Activated effector memory CD4-positive, alpha-beta T cell treated with anti-CD3 and anti-CD28 coated beads, Interleukin-2, amount 50 U/mL, for 16 hours (primary cell): ENCODE measurements at places on chromosomes 4 and X.

- DNase-seq = no peak
Observed at GRCh38 chr4:152164561-152164960, 371.3 kb downstream of the FBXW7 start.

GRCh38 chrX:7996414-7996813 is 69.2 kb upstream of the PNPLA4 start:
- DNase-seq = no peak

GRCh38 chr4:188332265-188332664 is 193.0 kb downstream of the TRIML1 start:
- DNase-seq = no peak

- no peak for DNase-seq
Observed at GRCh38 chrX:153667281-153667955, 6.2 kb downstream of the PNCK start.

- no peak for DNase-seq
Observed at GRCh38 chr4:154471032-154471431, 20.6 kb downstream of the DCHS2 start.

GRCh38 chr4:40473578-40474388 is 138.7 kb downstream of the CHRNA9 start:
- no peak for DNase-seq

- DNase-seq = no peak
Observed at GRCh38 chr4:176883681-176884418, 91.1 kb upstream of the VEGFC start.

DNA sequence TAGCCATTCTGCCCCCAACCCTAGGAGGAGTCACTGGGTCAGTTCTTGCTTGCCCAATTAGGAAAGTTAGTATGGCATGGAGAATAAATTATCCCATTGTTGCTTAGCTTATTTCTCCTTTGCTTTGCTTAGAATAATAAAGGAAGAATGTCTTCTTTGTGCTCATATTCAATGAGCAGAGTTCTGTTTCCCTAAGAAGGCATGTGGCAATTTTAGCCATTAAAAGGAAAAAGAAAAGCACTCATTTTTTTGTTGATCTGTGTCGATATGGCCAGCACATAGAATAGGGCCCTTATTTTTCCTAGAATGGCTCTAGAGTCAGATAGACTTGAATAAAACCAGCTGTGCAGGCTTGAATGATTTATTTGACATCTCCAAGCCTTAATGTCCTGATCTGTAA is 166.4 kb upstream of the PPARGC1A start:
- no peak for DNase-seq

DNA sequence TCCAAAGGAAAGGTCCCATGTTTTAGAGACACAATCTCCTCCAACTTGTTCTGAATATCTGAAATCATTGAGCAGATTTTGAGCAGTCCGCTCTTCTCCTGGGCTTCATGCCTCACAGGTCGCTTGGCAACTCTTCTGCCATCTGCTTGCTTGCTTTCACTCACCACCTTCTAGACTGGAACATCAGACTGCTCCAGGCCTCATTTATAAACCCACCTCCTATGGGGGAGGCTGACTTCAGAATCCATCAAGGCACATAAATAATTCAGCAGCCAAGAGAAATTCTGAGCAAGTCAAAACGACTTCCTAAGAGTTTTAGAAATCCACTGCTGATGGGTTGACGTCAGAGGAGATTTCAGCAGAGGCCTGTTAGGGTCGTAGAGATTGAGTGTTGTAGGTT is 64.1 kb downstream of the FAM184B start:
- DNase-seq = no peak

DNA sequence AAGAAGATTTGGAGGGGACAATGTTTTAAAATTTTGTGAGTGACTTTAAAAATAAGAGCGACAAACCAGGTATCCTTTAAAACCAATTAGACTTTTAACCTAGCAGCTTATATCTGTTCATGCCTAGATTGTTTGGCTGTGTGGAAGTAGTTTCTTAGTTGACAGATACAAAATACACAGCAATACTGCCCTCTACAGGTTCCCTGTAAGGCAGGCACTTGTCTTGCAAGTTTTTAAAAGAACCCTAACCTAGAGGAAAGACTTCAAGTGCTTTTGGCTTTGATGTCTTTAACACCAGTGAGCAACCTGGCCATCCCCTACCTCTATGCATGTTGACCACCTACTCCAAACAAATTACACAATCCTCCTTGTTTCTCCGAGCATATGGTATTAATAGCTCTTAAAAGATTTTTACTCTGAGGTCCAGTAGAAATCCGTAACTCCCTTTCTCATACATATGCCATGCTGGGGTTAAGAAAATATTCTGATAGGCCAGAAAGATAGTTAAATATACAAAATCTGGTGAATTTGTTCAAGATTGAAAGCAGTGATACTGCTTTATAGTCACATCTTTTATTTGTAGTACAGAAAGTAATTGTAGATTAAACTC is 273.0 kb downstream of the ARHGAP24 start:
- no peak for DNase-seq

- no peak for DNase-seq
Observed at GRCh38 chr4:57071326-57071725, 38.9 kb downstream of the IGFBP7 start.

GRCh38 chrX:87403551-87403950 is 114.1 kb upstream of the KLHL4 start:
- DNase-seq = no peak

- no peak for DNase-seq
Observed at GRCh38 chr4:15563871-15564270, 91.3 kb downstream of the FBXL5 start.

DNA sequence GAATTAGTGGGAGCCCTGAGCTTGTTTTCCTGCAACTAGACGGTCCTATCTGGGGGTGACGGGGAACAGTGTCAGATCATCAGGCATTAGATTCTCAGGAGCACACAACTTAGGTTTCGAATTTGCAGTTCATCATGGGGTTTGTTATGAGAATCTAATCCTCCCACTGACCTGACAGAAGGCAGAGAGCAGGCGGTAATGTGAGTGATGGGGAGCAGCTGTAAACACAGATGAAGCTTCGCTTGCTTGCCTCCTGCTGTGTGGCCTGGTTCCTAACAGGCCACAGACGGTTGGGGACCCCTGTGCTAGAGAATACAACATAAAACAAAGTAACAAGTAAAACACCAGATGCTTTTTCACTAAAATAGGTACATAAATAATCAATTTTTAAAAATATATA is 86.2 kb upstream of the BLTP1 start:
- DNase-seq = no peak

- no peak for DNase-seq
Observed at GRCh38 chrX:40663880-40664630, 16.7 kb upstream of the CXorf38 start.

DNA sequence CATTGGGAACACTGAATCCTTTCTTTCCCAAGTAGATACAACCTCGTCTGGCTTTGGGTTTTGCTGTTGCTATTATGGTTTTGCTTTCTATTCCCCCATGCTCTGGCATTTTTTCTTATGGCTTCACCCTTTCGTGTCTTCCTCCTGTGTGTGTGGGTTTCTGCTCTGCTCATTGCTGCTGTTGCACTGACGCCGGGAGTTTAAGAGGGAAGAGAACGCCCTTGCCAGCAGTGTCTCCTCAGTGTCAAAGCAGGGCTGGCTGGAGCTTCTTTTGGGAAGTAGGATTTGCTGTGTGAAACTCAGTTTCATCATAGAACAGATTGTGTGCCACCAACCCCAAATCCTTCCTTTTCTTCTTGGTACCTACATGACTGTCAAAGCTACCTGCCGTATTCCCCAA is 63.7 kb downstream of the CLDN22 start:
- no peak for DNase-seq

GRCh38 chr4:184649971-184650855 is 675 bp downstream of the PRIMPOL start:
- no peak for DNase-seq

- DNase-seq = no peak
Observed at GRCh38 chr4:80270321-80270720, 3.9 kb downstream of the FGF5 start.

- no peak for DNase-seq
Observed at GRCh38 chrX:100315566-100315965, 94.5 kb downstream of the PCDH19 start.

DNA sequence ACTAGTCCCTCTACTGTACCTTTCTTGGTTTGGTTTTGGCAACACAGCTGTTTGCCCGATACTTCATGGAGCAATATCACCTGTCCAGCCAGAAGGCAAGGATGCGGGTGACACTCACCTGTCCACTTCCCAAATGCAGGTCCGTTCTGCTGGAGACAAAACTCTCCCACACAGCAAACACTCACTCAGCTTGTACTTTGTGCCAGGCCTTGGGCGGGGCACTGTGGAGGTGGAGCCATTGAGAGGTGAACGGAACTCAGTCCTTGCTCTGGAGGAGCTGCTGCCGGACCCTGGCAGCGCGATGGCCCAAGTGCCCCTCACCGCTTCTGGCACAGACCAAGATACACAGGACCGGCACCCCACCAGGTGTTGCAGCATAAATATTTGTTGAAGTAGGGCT is 15.3 kb upstream of the HMGB3 start:
- DNase-seq = no peak

GRCh38 chrX:39196192-39197102 is 395.2 kb downstream of the MID1IP1 start:
- DNase-seq = peak; percentile 75

DNA sequence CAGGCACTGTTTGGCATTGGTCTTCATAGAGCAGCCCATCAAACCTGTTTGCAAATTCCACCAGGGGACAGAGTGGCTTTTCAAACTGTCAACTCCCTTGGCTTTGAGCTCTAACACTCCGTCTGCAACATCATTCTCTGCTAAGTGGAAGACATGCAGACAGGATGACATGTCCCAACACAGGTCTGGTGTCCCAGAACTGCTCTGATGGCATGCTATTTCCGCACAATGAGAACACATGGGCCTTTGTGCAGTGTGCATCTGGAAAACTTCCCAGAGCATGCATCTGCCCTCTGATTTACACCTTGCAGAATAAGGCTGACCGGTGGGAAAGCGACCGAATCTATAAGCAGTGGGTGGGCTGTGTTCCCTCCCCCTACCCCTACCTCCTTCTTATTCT is 212.8 kb upstream of the GYPA start:
- no peak for DNase-seq

- no peak for DNase-seq
Observed at GRCh38 chr4:142440093-142440492, 406.0 kb downstream of the INPP4B start.

GRCh38 chr4:153207567-153207966 is 3.3 kb downstream of the TRIM2 start:
- DNase-seq = no peak

DNA sequence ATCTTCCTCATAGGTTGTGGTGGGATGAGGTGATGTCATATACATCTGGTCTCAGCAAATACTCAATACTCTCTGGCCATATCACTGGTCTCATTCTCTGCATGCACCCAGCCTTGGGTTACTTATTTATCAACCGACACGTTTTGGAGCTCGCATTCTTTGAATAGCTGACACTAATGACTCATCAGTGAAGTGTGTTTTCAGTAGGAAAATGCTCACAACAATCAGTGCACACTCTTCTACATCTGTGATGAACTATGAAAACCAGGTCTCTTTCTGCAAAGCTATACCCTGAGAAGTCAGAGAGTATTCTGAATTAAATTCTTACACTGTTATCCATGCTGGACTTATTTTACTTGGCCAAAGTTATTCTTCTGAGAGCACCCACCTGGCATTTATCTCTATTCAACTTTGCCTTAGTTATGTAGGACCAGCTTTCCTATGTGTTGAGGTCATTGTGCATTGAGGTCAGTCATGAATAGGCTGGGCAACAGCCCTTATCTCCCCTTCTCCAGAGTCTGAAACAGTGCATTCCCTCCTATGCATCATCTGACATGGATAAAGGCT is 58.7 kb upstream of the DHX15 start:
- no peak for DNase-seq

- no peak for DNase-seq
Observed at GRCh38 chrX:40543661-40544328, 37.0 kb upstream of the ATP6AP2 start.

GRCh38 chr4:14841801-14842768 is 160.2 kb upstream of the CPEB2 start:
- no peak for DNase-seq

- DNase-seq = no peak
Observed at GRCh38 chrX:145673841-145674240, 143.8 kb upstream of the SLITRK2 start.

- DNase-seq = no peak
Observed at GRCh38 chr4:52751487-52751911, 274 bp upstream of the ERVMER34-1 start.

DNA sequence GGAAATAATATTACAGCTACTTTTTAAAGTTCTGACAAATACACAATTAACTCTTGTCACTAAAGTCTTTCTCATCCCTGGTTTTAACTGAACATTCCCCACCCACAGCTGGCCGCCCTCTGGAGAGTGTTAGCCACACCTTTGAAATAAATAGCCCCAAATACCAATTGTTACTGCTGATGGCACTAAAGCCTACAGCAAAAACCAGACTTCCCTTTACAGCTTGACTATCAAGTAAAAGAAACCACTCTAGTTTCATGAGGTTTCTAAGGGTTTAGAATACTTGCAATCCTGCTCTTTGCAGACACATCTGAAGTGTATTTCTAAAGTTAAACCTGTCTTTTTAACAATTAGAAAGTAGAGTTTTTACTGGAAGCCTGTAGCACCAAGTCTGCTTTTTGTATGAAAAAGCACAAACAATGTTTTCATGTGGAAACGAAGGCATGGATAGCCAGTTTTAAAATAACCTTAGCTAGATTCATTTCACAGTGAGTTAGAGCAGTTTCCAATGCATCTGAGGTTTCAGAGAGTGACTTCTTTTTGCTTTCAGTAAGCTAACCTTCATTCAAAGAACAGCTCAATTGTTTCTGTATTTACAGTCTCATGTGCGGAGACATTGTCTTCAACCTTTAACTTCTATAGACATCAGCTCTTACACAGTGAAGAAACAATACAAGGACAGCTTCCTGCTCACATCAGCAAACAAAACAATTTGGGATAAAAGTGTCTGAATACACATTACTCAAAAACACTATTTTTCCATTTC is 164.8 kb upstream of the VEGFC start:
- no peak for DNase-seq

GRCh38 chr4:187436251-187436650 is 559.3 kb upstream of the ZFP42 start:
- no peak for DNase-seq

GRCh38 chr4:59848457-59848856 is 1351.7 kb upstream of the ADGRL3 start:
- DNase-seq = no peak

DNA sequence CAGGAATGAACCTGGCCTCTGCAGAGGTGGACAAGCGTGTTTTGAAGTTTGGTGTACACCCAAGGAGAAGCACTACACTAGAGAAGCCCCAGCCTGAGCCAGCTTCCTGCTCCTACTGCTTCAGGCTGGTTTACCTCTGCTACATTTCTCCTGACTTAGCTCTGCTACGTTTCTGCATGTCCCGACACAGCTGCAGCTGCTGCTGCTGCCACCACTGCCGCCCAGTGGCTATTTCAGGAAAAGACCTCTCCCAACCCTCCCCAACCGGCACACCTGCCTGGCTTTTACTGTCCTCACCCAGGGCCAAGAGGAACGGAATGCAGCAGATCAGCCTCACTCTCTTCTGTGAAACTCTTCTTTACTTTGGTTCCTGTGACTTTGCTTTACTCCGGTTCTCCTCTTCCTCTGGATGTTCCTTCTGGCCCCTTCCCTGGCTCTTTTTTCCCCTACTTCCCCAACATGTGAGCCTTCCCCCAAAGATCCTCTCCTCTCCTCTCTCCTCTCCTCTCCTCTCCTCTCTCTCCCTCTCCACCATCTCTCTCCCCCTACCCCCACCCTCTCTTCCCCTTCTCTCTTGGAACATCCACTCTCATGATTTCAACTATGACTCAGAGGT is 3.1 kb upstream of the P2RY4 start:
- DNase-seq = no peak

- no peak for DNase-seq
Observed at GRCh38 chr4:169102026-169102425, 92.0 kb upstream of the CBR4 start.

GRCh38 chrX:102672856-102673255 is 21.6 kb downstream of the GPRASP1 start:
- no peak for DNase-seq
